AG08395 (cell line): ENCODE measurements at places on chromosomes 7 and 10.

- DNase-seq: no peak
Observed at GRCh38 chr10:118714366-118714765, 40.4 kb downstream of the CACUL1 start.

GRCh38 chr10:1425879-1426278 is 311.4 kb downstream of the ADARB2 start:
- DNase-seq: no peak

GRCh38 chr7:35430547-35431153 is 176.8 kb upstream of the TBX20 start:
- DNase-seq: no peak

DNA sequence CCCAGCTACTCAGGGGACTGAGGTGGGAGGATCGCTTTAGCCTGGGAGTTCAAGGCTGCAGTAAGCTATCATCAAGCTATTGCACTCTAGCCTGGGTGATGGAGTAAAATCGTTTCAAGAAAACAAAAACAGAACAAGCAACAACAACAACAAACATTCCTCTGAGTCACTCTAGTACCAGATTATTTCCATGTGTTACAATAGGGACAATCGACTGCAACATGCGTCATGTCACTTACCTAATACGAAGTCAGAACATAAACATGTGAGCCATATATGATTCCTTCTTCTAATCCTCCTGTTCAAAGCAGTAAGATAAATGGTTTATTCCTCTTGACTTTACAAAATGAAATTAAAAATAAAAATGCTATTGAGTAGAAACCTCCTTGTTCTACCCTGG is 57.3 kb downstream of the ZNF438 start:
- no peak for DNase-seq

DNA sequence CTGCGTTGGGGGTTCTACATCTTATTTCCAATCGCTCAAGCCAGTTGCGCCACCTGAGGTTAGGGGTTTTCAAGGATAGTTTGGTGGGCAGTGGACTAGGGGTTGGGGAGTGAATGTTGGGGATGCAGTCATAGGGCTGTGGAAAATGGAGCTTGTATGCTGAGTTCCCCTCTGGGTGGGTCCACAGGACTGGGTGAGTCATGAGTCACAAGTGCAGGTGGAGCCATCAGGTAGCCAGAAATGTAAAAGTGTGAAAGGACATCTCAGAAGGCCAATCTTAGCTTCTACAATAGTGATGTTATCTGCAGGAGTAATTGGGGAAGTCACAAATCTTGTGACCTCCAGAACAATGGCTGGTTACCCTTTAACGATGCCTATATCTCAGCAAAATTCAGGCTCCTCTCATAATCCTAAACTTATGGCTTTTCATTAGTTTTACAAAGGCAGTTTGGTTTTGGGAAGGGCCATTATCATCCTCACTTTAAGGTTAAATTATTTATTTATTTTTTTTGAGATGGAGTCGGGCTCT is 18.0 kb upstream of the MKRN1 start:
- no peak for DNase-seq

GRCh38 chr7:148584154-148584827 is 6.3 kb upstream of the C7orf33 start:
- DNase-seq: no peak

- peak; percentile 41 for DNase-seq
Observed at GRCh38 chr7:80699045-80699638, 60.7 kb downstream of the CD36 start.

DNA sequence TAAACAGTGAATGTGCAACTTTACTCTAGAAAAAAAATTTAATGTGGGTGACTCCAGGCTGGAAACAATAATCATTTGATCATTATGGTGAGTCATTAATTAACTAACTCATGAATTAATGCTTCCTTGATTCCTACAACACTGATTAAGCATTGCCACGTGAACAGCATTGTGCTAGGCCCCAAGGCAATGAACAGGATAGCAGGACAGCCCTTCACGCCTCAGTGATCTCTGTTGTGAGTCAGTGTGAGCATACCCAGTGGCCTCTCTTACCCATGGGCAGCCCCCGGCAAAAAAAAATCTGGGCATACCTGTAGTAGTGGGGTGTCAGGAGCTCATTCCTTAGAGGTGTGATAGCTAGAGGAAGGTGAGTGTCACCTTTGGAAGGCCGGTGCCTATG is 76.0 kb downstream of the DENND2A start:
- DNase-seq: no peak

GRCh38 chr7:116499168-116500077 is at the start of gene CAV2:
Gene CAV2 (plus strand): TSS chr7:116499738. CDS start chr7:116499782, 44 bp downstream.
- peak; percentile 82 for DNase-seq

DNA sequence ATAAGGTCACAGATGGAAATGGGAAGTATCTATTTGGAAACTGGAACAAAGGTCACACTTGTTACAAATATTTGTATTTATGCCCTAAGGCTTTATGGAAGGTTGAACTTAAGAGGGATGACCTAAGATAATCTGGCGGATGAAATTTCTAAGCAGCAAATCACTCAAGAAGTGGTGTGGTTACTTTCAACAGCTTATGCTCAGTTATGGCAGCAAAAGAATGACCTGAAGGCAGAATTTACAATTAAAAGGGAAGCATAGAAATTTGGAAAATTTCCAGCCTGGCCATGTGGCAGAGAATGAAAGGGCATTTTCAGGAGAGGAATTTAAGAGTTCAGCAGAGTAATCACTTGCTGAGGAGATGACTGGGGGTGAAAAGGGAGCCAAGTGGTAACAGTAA is 95.8 kb upstream of the TNS3 start:
- no peak for DNase-seq

- DNase-seq: no peak
Observed at GRCh38 chr10:73878365-73878764, 4.0 kb upstream of the CAMK2G start.

GRCh38 chr7:101882005-101882421 is 64.6 kb downstream of the CUX1 start:
- DNase-seq: peak; percentile 90

- DNase-seq: no peak
Observed at GRCh38 chr7:75861636-75862035, 17.2 kb upstream of the RHBDD2 start.

- DNase-seq: peak; percentile 81
Observed at GRCh38 chr10:116113721-116114501, 159.1 kb downstream of the GFRA1 start.

DNA sequence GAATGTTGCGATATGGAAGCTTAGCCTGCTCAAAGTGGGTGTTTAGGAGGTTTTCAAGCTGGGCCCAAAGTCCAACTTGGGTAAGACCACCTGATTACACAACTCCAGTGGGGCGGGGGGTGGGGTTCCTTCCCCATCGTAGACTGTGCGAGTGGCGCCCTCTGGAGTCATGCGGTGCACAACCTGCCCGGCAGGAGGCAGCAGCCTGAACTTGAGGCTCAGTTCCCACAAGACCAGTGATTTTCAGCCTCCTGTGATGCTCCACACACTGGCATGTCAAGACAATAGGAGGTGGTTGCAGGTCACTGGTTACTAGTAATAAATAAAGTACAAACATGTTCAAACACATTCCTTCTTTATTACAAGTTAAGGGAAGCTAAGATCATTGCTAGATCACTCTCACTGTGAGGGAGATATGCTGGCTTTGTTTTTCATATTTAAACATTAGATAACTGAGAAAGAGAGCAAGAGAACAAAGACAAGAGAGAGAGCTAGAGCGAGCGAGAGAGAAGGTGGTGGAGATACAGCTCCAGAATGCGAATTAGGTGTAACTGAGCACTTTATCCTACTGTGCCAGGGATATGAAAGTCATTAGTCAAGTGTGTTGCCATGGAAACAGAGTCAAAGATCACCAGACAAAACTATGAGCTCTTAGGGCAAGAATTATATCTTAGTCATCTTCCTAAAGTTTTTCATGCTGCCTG is 97.4 kb upstream of the BMPER start:
- peak; percentile 73 for DNase-seq

GRCh38 chr10:127937915-127938463 is 31.1 kb downstream of the PTPRE start:
- no peak for DNase-seq

- DNase-seq: no peak
Observed at GRCh38 chr7:134919240-134919641, 67.1 kb upstream of the AGBL3 start.

- DNase-seq: no peak
Observed at GRCh38 chr7:7576344-7576743, 9.7 kb downstream of the MIOS start.

- DNase-seq: no peak
Observed at GRCh38 chr10:3808689-3809199, 23.7 kb upstream of the KLF6 start.

DNA sequence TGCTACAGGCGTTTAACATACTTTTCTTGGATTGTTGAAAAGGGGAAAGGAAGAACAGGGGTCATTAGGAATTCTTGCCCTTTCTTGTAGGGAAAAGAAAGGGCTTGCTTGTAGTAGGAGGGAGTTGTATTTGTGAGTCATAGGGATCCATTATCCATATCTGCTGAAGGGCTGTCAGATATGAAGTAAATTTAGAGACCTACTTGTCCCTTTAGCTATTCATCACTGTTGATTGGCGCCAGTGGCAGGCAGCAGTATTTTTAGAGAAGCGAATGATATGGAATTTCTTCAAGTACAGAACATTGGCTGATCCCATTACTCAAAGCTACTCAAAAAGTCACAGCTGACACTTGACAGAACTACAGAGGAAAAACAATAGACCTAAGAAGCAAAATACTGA is 97.7 kb downstream of the CELF2 start:
- DNase-seq: no peak

- peak; percentile 90 for DNase-seq
Observed at GRCh38 chr10:93235686-93236085, 162.0 kb downstream of the CYP26A1 start.

DNA sequence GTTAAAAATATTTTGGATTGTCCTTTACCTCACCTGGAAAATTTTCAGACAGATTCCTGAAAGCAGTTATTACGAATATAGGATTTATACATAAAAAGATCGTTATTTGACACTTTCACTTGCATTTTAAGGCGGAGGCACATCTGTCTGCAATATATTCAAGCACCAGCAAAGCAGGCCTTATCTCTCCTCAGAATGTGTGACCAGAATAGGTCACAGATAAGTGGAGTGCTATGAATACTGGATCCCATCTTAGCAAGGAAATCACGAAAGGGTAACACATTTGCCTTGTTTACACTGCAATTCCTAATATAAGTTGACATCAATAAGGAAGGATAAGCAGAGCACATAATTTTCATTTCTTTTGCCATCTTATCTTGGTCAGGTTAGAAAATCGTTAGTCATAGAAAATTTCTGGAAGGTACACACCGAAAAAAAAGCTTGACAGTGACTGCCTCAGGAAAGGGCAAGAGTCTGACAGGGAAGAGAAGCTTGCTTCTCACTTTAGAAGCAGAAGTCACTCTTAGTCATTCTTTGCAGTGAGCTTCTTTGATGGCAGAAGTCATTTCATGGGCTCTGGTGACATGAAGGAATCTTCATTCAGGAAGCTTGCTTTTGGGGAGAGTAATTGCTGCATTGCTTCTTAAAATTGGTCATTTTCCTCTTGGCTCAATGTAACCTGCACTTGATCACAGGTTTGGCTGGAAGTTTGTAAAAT is 98.1 kb upstream of the STK17A start:
- no peak for DNase-seq

DNA sequence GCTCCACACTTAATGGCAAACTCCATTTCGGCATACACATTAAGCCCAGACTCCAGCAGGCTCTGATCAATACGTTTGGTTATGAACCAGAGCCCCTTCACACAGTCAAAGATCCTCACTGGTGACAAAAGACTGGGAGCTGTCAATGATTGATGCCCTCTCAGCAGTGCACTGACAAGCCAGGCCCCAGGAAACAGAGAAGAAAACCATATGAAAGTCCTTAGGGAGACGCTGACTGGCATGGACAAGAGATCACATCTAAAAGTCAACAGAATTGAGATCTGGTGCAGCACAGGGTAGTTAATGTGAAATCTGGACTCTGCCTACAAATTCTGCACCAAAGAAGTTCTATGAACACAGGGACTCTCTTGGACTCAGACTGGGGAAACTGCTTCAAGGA is 600.9 kb upstream of the NRP1 start:
- DNase-seq: no peak

DNA sequence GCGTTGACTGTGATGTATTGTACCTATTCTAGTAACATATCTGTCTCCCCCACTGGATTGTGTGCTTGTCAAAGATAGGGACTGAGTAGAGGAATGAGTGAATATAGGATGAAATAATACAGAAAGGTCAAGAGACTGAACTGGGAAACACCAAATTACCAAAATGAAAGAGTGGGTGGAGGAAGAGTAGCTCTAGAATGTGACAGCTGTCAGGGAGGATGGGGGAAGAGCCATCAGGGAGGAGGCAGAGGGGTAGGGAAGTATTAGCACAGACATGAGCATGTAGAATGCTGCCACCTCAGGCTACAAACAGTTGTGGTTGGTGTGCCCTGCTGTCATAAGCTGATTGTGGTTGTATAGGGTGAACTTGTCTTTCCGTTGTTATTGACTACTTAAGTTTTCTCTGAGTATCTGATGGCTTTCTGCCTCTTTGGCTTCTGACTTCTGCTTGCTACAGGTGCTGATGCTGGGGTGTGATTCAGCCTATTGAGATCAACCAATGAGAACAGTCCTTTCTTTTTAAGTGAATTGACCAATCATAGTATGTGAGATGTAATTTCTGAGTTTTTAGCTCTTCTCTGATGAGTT is 5.6 kb downstream of the CCSER2 start:
- DNase-seq: peak; percentile 19

GRCh38 chr10:81021428-81022129 is 483.9 kb downstream of the SH2D4B start:
- no peak for DNase-seq

GRCh38 chr10:49446031-49446430 is 50.1 kb upstream of the DRGX start:
- DNase-seq: no peak

DNA sequence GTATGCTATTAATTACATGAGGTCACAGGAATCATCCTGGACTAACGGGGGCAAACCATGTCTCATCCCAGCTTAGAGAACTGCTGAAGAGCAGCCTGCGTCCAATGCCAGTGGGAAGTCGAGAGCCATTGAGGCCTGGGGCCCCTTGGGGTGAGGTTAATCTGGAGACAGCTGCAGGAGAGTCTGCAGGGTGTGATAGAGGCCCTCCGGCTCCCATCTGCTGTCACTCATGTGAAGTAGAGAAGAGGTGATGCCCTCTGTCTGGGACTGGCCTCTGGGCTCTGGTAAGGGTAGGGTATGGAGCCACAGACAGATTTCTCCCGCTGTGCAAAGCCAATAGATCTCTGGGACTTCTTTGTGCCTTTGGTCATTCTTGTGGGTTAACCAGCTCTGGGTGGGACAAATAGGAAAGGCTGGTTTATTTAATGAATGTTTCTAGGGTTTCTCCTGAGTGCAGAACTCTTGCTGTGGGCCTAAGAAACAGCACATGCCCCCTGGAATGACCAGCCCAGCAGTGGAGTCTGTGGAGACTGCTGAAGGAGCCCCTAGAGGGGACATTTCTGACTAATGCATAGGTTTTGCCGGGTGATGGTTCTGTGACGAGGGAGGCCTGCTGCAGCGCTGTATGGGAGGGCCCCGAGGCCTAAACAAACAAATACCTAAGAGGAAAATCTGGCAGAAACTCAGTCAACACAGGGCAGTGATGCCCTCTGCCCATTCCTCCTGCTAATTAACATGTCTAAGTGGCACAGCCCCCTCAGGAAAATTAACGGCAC is 34.5 kb downstream of the CRHR2 start:
- DNase-seq: no peak
